ENCODE measurements at places on chromosomes 6 and 20.

DNA sequence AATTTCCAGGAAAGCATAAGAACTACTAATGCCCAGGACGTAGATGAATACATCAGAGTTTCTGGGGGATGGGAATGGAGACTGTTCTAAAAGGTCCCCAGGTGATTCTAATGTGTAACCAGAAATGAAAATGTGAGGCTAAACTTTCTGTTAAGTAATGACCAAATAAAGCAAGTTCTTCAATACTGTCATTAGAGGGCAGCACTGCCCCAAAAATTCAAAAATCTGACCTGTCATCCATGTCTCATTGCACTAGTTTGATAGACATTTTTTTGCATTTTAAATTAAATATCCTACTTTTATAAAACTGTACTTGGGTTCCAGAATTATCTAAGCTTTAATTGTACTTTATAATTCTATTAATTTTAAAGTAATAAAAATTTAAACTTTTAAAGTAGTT lies 94.9 kb downstream of the RFX6 start:
- DNase-seq: no peak

DNA sequence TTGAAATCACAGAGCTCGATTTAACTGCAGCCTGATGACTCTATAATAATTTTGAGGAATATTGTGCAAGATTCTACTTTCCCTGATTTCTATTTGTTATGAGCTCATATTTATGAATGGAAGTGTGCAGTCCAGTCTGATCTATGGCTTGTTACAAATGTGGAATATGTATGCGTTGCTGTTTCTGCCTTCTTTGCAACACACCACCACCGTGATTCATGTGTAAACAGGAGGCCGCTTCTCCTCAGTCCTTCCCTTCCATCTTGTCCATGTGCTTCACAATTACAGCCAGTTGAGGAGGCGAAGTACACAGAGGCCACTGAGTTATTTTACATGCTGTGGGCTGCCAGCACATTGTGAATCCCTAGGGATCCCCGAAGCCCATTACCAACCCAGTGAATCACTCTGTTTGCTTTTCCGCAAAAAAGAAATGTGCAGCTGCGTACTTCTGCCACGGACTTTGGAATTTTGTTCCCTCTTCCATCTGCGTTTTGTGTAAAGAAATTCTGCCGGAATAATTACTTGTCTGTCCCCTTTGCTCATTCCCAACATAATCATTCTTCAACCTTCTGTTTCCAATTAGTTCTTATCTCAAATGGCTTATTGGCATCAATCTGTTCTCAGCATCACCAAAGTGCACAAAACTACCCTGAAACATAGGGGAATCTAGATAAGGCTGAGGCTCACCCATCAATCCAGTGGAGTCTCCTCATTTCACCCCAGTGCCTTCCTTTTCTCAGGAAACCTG lies 551.6 kb upstream of the CITED2 start:
- no peak for DNase-seq

- no peak for DNase-seq
Observed at GRCh38 chr20:58546416-58546711, 31.2 kb upstream of the APCDD1L start.

- no peak for DNase-seq
Observed at GRCh38 chr20:53750827-53751619, 157.4 kb upstream of the ZNF217 start.

GRCh38 chr6:110422444-110422822 lies 7.1 kb upstream of the DDO start:
- no peak for DNase-seq

DNA sequence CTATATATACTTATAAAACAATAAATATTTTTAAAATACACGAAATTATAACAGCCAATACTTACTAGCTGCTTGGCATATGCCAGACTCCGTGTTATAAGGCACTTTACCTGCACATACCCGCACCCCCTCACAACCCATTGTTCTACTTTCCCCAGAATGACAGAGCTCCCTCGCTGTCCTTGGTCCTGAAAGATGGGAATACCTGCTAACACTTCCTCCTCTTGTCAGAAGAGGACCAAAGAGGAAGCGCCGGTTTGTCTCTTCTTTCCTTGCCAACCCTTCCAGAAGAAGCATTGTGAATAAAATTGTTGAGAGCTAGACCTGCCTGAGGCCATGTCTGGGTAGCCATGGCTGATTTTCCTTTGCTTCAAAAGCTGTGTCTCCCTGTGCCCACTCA lies 149.3 kb downstream of the PTPRT start:
- DNase-seq: no peak

DNA sequence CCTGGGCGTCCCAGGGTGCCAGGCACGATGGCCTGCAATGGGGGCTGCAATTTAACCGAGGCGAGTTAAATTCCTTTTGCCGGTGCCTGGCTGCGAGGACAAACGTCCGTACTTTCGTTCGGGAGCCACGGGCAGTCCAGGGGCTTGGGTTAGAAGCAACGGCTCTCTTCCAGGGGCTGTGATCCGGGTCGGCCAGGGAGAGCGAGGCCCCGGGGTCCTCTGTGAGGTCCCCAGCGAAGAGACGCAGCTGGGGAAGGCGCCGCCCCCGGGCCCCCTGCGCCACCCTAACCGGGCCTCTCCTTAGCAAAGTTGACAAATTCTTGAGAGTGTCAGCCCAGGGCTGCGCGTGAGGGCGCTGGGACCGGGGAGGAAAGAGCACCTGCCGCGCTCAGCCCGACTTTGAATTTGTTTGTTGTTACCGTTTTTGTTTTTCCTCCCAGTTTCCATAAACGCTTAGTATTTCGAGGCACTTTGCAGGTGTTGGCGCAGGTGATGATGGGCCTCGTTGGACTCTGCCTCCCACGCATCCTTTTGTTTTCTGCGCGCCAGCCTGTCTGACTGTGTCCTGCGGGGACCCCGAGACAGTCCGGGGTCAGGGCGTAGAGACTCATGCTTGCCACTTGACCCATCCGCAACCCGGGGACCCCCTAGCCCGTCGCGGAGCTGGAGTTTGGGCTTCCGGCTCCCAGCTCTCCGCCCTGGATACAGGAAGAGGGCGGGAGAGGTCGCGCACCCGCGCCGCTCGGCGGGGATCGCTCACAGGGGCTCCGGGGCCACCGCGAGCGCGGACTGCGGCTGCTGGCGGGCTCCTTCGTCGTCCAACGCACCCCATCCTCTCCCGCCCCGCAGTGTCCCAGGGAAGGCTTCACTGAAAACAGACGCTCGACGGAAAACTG lies 5.8 kb downstream of the OLIG3 start:
- DNase-seq: no peak

DNA sequence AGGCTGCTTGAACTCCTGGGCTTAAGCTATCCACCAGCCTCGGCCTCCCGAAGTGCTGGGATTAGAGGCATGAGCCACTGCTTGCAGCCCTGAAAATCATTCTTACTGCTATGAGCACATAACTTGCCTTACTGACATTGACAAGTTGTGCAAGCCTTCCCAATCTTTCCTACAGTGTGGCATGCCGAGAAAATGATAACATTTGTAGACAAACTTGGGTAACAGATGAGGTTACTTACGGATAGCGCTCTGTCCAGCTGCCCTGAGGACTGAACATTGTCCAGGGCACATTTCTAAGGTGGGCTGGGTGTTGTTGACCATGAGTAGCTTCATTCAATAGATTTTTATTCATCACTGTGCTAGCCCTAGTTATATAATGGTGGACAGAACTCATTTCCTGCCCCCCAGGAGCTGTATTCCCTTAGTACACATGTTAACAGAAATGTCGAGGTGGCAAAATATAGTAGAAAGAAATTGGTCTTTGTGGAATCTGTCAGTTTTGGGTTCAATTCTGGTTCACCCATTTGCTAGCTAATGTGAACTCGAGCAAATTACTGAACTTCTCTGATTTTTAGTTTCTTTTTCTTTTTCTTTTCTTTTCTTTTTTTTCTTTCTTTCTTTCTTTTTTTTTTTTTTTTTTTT lies 118.4 kb upstream of the AKIRIN2 start:
- no peak for DNase-seq

- no peak for DNase-seq
Observed at GRCh38 chr6:107654764-107655163, 164.8 kb downstream of the SOBP start.

- DNase-seq: no peak
Observed at GRCh38 chr6:154791556-154792317, 58.5 kb downstream of the SCAF8 start.

- DNase-seq: no peak
Observed at GRCh38 chr6:169099411-169100202, 154.0 kb downstream of the THBS2 start.

DNA sequence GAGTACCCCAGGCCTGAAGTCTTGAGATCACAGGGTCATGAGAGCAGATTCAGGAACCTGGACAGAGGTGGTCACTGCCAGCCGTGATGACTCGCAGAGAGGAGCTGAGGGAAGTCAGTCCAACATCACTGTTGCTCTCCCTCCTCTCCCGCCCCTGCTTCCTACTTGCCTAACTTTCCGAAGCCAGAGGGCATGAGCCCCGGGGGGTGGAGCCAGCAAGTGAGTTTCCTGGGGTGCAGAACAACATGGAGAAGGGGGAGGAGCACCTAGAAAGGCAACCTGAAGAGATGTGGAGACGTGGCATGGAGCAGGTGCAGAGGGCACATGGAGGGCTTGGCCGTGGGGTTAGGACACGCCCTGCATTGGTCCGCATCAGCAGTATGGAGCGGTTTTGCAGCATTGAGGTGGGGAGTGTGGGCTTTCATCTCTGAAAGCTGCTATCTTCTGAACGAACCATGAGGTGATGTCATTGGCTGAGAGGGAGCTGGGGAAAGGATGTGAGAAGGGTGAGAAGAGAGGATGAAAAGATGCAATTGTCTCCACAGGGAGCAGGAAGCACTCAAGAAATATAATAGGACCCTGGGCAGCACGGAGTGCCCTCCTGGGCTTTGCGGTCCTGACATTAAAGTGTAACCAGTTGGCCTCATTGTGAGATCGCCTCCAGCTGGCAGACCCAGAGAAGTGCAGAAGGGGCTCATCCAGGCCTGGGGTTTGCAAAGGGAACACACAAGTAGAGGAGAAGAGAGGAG lies 25.0 kb downstream of the GDAP1L1 start:
- DNase-seq: no peak

DNA sequence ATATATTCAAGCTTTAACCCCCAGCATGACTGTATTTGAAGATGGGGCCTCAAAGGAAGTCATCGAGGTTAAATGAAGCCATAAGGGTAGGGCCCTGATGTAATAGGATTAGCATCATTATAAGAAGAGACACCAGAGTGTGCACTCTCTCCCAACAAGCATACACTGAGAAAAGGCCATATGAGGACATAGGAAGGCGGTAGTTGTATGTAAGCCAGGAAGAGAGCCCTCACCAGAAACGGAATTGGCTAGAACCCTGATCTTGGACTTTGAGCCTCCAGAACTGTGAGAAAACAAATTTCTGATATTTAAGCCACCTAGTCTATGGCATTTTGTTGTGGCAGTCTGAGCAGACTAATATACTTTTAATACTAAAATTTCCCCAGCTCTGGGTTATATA lies 150.1 kb upstream of the STXBP5 start:
- no peak for DNase-seq

GRCh38 chr6:165308926-165309731 lies at the start of gene C6orf118:
C6orf118 (minus strand) TSS chr6:165309605; CDS start chr6:165309586, 19 bp downstream.
- DNase-seq: no peak

- DNase-seq: no peak
Observed at GRCh38 chr20:34373445-34373844, 10.4 kb downstream of the ITCH start.

- no peak for DNase-seq
Observed at GRCh38 chr20:21826976-21827375, 121.5 kb downstream of the PAX1 start.

GRCh38 chr20:56579301-56579710 lies 46.3 kb downstream of the FAM209B start:
- no peak for DNase-seq

- DNase-seq: no peak
Observed at GRCh38 chr20:17969278-17969883, 563 bp downstream of the MGME1 start.

DNA sequence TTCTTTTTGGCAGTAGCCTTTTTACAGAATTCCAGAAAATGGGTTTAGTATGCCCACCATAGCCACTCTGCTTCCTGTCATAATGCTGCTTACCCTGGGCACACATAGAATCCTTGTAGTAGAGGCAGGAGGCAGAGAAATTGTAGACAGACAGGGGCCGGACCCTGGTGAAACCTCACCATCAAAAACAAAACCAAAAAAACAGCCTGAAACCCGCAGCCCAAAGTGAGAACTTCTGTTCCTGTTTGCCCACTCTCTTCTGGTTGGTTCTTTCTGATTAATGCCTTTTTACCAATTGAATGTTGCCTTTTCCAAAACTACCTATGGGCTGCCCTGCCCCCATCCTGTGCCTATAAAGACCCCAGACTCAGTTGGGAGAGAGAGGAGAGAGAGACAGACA lies 188.2 kb downstream of the CDKAL1 start:
- no peak for DNase-seq

GRCh38 chr20:10832141-10832540 lies 158.3 kb upstream of the JAG1 start:
- no peak for DNase-seq

DNA sequence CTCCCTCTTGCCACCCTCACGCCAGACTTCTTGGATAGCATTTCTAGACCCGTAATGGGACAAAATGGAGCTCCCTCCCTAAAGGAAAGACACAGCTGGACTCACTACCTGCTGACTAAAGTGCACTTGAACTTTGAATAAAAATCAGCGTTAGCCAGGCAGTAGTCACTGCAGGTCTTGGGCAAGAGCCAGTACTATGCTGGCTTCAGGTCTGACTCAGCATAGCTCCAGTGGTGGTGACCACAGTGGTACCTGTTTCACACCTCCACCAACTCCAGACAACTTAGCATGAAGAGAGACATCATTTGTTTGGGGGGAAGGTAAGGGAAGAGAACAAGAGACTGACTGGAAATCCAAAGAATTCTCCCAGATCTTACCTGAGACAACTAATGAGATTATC lies 906.8 kb downstream of the GRIK2 start:
- no peak for DNase-seq

DNA sequence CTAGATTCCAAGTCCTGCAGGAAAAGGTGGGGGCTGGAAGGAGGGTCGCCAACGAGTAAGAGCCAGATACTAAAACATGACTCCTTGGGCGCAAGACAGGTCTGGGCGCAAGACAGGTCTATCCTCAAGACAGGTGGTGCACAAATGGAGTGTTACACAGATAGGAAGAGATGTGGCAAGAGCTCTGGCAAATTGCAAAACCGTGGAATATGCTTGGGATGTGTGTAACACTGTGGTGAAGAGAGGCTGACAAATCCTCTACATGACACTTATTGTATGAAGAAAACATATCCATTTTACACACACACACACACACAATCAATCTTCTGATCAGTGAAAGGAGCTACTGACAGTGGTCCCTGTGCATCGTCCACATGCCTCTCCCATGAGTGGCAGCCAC lies 77.6 kb downstream of the TBC1D7 start:
- DNase-seq: no peak

GRCh38 chr6:33313709-33314514 lies at the start of gene TAPBP:
TAPBP (minus strand) TSS chr6:33314078; CDS start chr6:33314041, 37 bp downstream.
- no peak for DNase-seq

GRCh38 chr6:158266131-158266530 lies 46.1 kb upstream of the TULP4 start:
- DNase-seq: no peak
